Stimulated activated CD8-positive, alpha-beta memory T cell treated with anti-CD3 and anti-CD28 coated beads, Interleukin-15, amount 100 ng/mL, for 48 hours (primary cell): ENCODE measurements at places on chromosomes 3 and 15.

- DNase-seq: no peak
Observed at GRCh38 chr3:133408366-133408765, 8.5 kb downstream of the BFSP2 start.

DNA sequence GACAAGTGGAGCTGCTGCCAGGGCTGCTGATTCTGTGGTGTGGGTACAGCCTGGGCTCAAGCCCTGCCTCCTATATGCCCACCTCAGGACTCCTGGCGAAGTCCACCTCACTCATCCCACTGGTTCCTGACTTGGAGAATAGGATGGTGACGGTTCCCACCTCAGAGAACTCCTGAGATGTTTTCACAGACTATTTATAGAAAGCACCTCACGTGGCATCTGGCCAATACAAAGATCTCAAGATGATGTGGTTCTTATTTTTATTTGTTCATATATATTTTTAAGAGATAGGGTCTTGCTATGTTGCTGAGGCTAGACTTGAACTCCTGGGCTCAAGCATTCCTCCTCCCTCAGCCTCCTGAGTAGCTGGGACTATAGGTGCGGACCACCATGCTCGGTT lies 236.9 kb upstream of the BHLHE40 start:
- no peak for DNase-seq

DNA sequence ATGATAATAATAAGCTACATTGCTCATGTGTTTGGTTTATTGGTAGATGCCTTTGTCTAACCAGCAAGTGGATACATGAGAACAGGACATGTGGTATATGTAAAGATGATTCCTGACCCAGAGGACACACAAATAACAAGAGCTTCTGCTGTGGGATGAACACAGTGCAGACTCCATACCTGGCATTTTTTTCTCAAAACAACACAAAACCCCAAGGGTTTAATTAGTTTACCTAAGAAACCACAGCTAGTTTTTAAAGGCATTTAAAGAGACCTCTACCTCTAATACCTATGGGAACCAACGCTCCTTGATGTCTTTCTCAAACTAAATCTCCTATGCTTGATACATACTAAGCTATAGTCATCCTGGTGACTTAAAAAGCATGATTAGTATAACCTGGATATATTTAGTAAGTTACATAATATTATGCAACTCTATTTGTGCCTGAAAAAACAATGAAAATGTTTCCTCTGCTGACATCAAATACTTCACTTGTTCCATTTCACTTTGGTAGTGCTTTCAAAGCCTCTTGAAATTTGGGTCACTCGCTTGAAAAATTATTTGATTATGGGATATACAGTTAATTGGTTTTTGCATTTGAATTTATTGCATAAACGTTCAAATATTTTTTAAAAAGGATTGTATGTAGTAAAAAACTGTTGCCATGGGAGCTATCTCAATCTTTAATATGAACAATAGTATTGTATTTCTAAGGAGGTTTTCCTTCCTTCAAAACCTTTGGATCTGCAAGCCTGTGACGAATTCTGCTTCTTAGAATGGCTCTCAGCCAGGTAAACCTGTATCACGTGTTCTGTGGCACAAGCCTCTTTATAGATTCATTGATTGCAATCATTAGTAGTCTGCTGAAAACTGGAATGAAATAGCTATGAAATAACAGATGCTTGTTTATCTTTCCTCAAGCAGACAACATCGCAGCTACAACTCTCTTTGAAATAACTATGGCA lies 233.0 kb upstream of the KCNMB2 start:
- no peak for DNase-seq

GRCh38 chr3:53361852-53362251 lies 14.5 kb upstream of the DCP1A start:
- DNase-seq: no peak

GRCh38 chr3:23886311-23886710 lies 30.5 kb downstream of the NKIRAS1 start:
- DNase-seq: no peak

GRCh38 chr3:60917141-60917540 lies 334.1 kb downstream of the FHIT start:
- no peak for DNase-seq

DNA sequence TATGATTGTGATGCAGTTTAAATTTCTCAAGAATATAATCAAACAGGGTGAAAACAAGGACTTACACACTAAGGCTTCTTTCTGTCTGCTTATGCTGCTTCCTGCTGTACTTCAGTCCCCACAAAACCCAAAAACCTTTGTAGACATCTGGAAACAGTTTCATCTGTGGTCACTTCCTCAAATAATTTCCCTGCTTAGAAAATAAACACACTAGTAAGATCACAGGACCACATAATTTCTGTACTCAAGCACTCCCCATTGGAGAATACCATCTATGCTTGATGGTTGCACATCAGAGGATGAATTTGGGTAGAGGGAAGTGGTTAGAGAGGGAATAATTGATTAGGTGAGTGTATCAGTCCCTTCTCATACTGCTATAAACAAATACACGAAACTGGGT lies 266.2 kb downstream of the LSAMP start:
- no peak for DNase-seq

GRCh38 chr15:78804391-78804792 lies 6.9 kb downstream of the ADAMTS7 start:
- DNase-seq: no peak

- DNase-seq: peak; percentile 15
Observed at GRCh38 chr3:37907906-37908305, 46.2 kb downstream of the CTDSPL start.

DNA sequence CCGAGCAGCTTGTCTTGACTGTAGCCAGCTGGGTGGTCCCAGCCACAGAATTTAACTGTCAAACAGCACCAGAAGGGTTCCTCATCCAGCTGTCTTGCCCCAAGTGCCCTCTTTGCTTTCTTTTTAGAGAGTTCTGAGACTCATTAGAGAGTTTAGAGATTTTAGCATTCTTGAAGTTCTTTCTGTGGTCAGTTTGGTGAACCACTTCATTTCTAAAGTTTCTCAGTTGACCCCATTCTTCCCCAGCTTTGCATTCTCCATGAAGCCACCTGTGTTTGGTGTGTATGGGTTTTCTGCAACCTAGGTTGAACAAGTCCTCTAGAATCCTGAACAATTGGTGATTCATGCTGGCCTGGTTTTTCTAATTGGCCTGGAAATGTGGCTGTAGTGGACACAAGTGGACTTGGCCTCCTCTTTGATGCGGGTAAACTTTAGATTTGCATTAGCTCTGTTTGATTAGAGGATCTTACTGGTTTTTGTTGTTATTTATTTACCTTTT lies 33.7 kb downstream of the FLNB start:
- DNase-seq: no peak

DNA sequence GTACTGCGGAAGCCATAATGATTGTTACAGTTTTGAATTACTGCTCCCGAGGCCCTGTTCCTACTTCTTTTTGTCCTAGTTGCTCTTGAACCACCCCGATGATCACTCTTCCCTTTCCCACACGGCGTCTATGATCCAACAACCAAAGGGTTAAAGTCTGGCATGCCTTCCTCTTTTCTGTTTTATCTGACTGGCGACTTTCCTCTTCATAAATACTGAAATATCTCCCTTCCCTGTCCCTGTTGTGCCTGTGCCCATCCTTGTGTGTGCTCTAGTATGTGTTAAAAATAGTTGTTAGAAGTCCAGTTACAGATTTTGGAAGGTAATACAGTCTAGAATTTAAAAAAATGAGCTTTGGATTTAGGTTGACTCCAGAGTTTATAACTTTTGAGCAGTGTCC lies 83.6 kb downstream of the AKAP13 start:
- no peak for DNase-seq

- no peak for DNase-seq
Observed at GRCh38 chr15:85589851-85590250, 204.9 kb downstream of the KLHL25 start.

DNA sequence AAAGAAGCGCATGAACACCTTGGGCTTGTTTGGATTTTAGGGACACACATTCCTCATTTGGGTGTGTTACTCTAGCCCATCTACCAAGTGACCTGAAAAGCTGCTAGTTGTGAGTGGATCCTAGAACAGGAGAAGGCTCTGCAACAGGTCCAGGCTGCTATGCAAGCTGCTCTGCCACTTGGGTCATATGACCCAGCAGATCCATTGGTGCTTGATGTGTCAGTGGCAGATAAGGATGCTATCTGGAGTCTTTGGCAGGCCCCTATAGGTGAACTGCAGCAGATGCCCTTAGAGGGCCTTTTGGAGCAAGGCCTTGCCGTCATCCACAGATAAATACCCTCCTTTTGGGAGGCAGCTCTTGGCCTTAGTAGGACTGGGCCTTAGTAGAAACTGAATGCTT lies 53.2 kb downstream of the PAQR5 start:
- DNase-seq: no peak

DNA sequence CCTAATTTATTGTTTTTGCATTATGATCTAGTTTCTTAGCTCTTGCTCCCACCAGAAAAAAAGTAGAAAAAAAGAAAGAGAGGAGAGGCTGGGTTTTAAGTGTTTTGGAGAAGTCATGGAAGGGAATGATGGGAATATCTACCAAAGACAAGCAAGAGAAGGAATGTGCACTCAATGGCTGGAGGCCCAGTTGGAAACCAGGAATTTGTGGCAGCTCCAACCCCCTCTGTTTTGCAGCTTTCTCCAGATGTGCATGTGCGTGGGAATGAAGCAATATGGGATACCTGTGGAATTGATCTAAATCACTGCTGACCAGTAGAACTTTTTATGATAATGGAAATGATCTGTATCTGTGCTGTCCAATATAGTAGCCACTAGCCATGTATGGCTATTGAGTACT lies 27.1 kb downstream of the EIF2AK4 start:
- DNase-seq: no peak

DNA sequence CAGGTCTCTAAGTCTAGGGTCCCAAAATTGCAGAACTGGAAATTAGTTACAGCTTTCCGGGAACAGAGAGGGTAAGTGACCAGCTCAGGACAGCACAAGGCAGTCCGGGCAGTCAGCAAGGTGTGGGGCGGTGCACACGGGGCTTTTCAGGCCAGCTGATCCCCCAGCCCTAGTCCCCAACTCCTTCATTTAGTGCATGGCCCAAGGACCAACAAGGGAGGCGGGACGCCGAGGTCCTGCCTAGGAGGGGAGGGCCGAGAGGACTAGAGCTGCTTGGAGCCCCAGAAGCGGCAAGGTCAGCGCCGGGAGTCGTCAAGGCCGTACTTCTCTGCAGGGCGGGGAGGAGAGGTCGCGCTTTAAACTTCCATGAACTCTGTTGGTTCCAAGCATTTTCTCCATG lies 2.0 kb upstream of the PDE8A start:
- DNase-seq: no peak

DNA sequence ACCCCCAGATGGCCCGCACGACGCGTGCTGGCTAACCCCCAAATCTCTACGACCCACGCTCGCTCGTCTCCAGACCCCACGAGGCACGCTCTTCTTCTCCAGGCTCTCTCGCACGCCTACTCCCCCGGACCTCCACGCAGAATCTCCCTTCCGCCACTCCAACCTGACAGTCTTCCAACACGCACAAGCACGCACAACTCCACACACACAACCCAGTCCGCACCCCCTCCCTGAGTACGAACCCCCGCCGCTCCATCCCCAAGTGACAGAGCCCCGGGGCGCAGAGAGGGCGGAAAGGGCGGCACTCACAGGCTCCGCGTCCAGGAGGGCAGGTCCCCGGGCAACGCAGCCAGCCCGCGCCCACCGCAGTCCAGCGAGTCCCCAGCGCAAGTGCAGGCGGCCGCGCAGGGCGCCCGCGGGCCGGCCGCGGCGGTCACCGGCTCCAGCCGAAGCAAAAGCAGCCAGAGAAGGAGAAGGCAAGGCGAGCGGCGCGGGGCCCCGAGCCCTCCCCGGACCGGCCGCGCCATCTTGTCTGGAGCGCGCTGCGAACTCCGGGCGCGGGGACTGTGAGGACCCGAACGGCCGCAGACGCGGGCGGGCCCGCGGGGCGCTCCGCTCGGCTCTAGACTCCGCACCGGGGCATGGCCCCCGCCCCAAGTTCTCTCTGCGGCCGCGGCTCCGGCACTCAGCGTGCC lies 794 bp downstream of the LRIG1 start:
- DNase-seq: peak; percentile 12

GRCh38 chr15:90307661-90308060 lies 42.2 kb downstream of the NGRN start:
- DNase-seq: no peak

GRCh38 chr3:170520996-170521395 lies 64.9 kb downstream of the SLC7A14 start:
- DNase-seq: no peak

- no peak for DNase-seq
Observed at GRCh38 chr15:72389231-72389630, 8.9 kb upstream of the TMEM202 start.

- DNase-seq: no peak
Observed at GRCh38 chr15:66706840-66707239, 4.8 kb downstream of the SMAD6 start.

- DNase-seq: no peak
Observed at GRCh38 chr3:151933234-151933853, 59.9 kb downstream of the SUCNR1 start.

- no peak for DNase-seq
Observed at GRCh38 chr15:92161039-92161670, 232.5 kb upstream of the ST8SIA2 start.

GRCh38 chr3:47890126-47890827 lies 87.3 kb downstream of the DHX30 start:
- DNase-seq: no peak

- DNase-seq: no peak
Observed at GRCh38 chr3:105157766-105158085, 209.0 kb upstream of the ALCAM start.

DNA sequence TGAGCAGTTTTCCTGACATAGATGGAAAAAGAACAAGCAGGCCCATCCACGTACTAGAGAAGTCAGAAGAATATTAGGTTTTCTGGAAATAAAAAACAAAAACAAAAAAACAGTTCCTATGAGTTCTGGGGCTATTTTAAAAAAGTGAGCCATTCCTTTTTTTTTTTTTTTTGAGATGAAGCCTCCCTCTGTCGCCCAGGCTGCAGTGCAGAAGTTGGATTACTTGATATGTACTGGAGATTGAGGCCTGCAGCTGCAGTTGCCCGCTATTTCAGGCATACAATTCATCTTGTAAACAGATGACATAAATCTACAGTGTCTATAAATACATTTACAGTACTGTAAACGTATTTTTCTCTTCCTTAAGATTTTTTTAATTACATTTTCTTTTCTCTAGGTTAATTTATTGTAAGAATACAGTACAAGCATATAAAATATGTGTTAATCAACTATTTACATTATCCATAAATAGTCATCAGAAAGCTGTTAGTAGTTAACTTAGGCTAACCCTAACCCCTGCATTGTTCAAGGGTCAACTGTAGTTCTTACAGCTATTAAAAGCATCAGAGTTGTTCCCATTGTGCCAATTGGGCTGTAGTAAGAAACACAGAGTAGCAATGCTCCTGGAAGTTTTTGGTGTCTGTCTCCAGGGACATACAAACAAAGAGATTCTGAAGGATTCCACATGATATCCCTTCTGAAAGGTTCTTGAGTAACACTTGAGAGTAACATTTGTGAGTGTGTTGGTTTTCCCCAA lies 11.2 kb upstream of the ACTL6A start:
- DNase-seq: no peak

DNA sequence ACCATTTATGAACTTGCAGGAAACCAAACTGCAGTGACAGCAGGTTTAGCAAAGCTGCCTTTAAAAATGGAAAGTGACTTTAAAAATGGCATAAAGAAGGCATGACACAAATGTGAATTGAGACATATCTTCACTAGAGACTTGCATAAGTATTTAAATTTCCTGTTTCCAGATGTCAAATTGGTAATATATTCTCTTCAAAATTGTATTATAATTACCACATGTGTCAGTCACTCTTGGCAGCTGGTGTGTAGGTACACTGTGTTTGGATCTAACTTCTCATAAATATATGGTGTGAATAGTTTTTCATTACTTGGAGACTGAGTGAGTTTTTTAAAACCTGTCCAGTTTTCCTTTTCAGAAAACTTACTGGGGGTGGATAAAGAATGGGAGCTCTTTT lies 636.2 kb upstream of the SGO1 start:
- DNase-seq: no peak
